ENCODE measurements at places on chromosomes 7 and 10. TPM values are rescaled to one million over a fixed set of nuclear protein-coding genes. Genes with fewer than 3 reads are reported as not detected.

DNA sequence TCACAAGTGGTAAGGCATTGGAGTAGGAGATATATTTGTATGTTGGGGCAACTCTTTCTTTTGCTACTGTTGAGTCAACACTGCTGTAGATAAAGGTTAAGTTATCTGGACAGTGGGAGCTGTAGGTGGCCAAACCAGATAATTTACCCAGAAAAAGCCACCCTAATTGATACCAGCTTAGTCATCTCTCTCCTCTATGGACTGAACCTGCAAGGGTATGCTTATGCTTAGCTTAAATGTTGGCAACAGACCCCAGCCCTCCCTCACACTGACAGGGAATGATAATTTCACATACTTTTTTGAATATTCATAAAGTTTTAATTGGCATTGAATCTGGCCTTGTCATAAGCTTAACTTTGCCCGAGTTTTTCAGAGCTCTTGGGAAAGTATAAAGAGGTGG is 66.3 kb downstream of the CREB5 start:
- H3K4me1 ChIP-seq, result peaks cover 78% of the 10 kb centered on the region
- H3K27me3 ChIP-seq, result no peaks in the 10 kb centered on the region
- no peak for DNase-seq
- peak overlapping the region; percentile 49 for H3K27ac ChIP-seq
- H3K4me3 ChIP-seq, result no peak overlapping the region

- peaks cover 10% of the 10 kb centered on the region for H3K4me1 ChIP-seq
- H3K36me3 ChIP-seq, result no peaks in the 10 kb centered on the region
- no peak overlapping the region for H3K4me3 ChIP-seq
Measured at GRCh38 chr10:3422282-3422681, 249.7 kb upstream of the PITRM1 start.

- peaks cover 18% of the 10 kb centered on the region for H3K4me1 ChIP-seq
- H3K4me3 ChIP-seq, result no peak overlapping the region
- no peak for DNase-seq
- H3K27me3 ChIP-seq, result no peaks in the 10 kb centered on the region
Measured at GRCh38 chr10:79166312-79166721, 97.6 kb downstream of the ZMIZ1 start.

- no peak overlapping the region for H3K27ac ChIP-seq
- H3K36me3 ChIP-seq, result no peaks in the 10 kb centered on the region
- no peaks in the 10 kb centered on the region for H3K27me3 ChIP-seq
- H3K4me1 ChIP-seq, result peaks cover 8% of the 10 kb centered on the region
- DNase-seq, result no peak
Measured at GRCh38 chr7:15972862-15973275, 286.4 kb upstream of the MEOX2 start.

DNA sequence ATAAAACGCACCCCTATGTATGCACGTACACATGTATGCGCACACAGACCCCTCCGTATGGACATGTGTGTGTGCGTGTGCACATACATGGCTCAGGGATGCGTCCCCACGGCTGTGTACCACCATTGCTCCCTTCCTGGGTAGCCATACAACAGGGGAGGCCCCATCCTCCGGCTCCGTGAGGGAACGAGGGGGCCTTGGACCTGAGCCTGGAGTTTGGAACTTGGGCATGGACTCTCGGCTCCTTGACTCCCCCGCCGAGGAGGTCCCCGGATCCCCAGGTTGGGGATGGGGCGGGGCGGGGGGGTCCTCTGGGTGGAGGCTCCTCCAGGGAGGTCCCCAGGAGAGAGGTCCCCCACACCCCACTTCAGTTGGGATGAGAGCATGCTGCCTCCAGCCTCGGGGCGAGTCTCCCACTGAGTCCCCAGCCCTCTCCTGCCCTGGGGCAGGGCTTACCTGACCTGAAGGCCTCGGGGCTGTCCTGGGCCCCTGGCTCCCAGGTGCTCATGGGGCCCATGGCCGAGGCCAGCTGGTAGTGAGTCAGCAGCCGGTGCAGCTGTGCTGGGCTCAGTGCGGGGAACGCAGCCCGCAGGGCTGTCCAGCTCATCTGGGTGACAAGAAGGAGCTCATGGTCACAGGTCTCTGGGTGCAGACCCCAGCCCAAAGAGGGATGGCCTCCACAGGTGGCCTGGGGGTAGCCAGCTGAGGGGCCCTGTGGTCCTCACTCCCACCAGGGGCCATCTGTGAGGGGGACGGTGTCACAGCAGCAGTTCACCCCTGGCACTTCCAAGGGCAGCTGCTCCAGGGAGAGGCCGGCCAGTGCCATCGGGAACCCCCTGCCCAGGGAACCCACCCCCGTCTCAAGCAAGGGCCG is 29.9 kb downstream of the AP5Z1 start:
- H3K36me3 ChIP-seq, result no peaks in the 10 kb centered on the region
- peak; percentile 90 for DNase-seq
- no peak overlapping the region for H3K27ac ChIP-seq
- H3K4me1 ChIP-seq, result no peaks in the 10 kb centered on the region
- peaks cover 3% of the 10 kb centered on the region for H3K27me3 ChIP-seq

- no peaks in the 10 kb centered on the region for H3K36me3 ChIP-seq
- H3K27ac ChIP-seq, result no peak overlapping the region
Measured at GRCh38 chr7:132234711-132235110, 341.6 kb downstream of the PLXNA4 start.

GRCh38 chr7:365593-365992 is 75.6 kb downstream of the FOXL3 start:
- peak overlapping the region; percentile 60 for H3K4me3 ChIP-seq
- DNase-seq, result no peak
- no peak overlapping the region for H3K27ac ChIP-seq
- H3K27me3 ChIP-seq, result peaks cover 17% of the 10 kb centered on the region
- H3K4me1 ChIP-seq, result peaks cover 4% of the 10 kb centered on the region

DNA sequence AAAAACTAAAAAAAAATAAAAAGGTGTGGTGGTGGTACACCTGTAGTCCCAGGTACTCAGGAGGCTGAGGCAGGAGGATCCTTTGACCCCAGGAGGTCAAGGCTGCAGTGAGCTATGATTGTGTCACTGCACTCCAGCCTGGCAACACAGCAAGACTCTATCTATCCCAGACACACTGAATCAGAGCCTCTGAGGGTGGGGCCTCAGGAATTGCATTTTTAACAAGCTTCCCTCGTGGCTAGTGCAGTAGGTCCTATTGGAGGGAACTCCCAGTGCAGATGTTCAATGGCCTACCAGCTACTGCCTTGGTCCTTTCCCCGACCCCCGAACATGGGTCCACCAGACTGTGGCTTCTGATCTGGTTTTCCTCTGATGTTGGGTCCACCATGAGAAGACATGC is 14.9 kb downstream of the STRA8 start:
- peaks cover 2% of the 10 kb centered on the region for H3K4me1 ChIP-seq
- H3K27ac ChIP-seq, result no peak overlapping the region
- no peak overlapping the region for H3K4me3 ChIP-seq
- peaks cover 10% of the 10 kb centered on the region for H3K27me3 ChIP-seq

DNA sequence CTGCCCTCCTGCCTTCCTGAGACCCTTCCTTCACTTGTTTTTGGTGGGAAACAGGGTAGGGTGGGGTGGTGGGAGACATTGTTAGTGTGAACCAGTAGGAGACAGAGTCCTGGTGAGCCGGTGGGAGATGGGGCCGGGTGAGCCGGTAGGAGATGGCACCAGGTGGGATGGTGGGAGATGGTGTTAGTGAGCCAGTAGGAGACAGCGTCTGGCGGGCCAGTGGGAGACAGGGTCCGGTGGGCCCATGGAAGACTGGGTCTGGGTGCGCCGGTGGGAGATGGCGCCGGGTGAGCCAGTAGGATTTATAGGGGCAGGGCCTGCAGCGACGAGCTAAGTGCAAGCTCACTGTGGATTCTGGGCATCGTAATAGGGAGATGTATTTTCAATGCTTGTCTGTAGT is 116.8 kb downstream of the TRRAP start:
- H3K27ac ChIP-seq, result no peak overlapping the region
- peaks cover 78% of the 10 kb centered on the region for H3K36me3 ChIP-seq
- no peaks in the 10 kb centered on the region for H3K27me3 ChIP-seq

DNA sequence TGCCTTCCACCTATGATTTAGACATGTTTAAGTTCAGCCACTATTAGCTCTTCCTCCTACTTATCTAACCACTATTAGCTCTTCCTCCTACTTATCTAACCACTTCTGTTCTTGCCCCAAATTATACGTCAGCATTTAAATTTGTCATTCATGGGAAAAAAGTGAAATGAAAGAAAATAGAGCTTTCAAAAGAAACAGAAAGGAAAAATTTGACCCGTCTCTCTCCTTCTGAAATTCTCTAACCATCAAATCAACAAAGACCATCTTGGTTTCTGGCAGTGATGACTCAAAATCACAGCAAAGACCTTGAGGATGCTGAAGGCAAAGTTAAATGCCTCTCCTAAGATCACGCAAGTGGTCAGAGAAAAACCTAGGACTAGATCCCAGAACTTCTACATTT is 2.6 kb downstream of the LIPA start:
- H3K4me3 ChIP-seq, result no peak overlapping the region
- H3K4me1 ChIP-seq, result peaks cover 11% of the 10 kb centered on the region
- H3K36me3 ChIP-seq, result no peaks in the 10 kb centered on the region

DNA sequence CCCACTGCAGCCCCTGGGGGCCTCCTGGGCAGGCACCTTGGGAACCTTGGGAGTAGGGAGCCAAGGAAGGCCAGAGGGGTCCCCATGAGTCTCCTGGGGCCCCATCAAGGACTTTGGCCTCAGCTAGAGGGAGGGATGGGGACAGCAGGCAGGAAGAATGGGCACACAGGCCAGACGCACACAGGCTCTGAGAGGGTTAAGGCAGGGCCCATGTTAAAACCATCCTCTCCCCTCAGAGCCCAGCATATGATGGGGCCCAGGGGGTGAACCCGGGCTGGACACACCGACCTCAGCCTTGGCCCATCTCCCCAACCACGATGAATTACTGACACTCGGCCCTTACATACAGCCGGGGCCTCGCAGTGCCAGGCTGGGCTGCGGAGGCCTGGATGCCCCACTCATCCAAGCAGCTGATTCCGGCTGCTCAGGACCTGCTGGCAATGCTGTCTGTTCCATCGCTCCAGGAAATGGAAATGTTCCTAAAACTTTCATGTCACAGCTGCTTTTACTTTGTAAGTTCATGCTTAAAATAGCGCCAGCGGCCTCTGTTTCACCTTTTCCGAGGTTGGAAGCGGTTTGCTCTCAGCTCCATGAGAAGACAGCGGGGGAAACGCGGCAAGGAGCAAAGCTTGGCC is 17.3 kb upstream of the INPP5A start:
- H3K27ac ChIP-seq, result no peak overlapping the region
- no peak overlapping the region for H3K4me3 ChIP-seq
- H3K4me1 ChIP-seq, result peaks cover 26% of the 10 kb centered on the region
- no peaks in the 10 kb centered on the region for H3K27me3 ChIP-seq

Gene COL1A2
- 11,912 TPM for total RNA-seq

Gene TEX36
- not detected for total RNA-seq

Gene PNLIPRP1
- total RNA-seq, result not detected

Gene CYP3A7
- total RNA-seq, result not detected

All from osteoblast (primary cell).